ENCODE measurements at places on chromosomes 4 and X.

DNA sequence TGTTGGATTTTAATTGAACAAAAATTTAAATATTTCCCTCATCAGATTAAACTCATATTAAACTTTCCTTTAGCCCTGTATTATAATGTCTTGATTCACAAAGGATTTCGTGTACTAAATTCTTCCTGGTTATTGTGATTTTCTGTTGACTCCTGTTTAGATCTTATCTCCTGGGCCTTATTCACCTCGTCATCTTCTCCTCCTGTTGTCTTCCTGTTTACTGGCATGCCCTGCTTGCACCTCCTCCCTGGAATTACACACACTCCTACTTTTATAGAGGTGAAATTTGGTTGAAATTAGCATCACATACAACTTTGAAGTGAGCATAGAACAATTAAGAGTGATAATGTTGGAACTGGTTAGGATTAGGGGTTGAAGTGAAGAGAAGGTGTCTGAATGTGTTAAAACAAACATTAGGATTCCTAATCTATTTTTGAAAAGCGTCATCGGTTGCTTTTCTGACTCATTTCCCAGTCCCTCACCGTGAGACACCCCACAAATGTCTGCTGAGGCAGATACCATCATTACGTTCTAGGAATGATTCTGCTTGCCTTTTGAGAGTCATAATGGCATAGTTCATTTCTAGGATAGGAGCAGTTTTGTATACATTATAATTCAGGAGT is 32.5 kb downstream of the TLL1 start:
- DNase-seq, result no peak

DNA sequence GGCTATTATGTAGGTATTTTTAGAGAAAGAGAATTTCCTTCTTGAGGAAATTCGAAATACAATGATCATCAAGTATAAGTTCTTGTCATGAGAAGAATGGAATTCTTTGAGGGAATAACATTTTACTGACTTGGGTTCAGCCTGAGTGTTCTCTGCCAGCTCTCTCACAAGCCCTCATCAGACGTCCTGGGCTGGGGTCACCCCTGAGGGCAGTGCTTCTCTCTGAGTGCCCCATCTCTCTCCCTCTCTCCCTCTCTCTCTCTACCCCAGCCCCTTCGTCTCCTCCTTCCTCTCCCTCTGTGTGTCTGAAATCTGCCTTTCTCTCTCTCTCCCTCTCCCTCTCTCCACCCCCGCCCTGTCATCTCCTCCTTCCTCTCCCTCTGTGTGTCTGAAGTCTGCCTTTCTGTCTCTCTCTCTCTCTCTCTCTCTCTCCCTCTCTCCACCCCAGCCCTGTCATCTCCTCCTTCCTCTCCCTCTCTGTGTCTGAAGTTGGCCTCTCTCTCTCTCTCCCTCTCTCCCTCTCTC is 241.7 kb upstream of the PSAPL1 start:
- no peak for DNase-seq

DNA sequence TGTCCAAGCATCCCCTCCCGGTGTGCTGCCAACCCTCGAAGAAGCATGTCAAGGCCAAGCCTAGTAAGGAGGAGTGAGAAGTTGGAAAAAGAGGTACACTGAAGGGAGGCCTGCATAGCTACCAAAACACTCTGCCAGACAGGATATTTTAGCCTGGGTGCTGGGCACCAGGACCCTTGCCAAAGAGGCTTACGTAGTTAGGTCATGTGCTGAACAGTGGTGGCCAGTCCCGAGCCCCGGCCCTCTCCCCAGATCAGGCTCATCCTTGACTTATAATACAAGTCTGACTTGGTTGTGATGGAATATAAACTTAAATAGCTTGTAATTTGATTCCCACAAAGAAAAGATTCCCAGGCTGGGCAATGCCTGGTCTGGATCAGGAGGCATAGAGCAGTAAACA is 149.3 kb downstream of the ARHGEF9 start:
- DNase-seq, result no peak

DNA sequence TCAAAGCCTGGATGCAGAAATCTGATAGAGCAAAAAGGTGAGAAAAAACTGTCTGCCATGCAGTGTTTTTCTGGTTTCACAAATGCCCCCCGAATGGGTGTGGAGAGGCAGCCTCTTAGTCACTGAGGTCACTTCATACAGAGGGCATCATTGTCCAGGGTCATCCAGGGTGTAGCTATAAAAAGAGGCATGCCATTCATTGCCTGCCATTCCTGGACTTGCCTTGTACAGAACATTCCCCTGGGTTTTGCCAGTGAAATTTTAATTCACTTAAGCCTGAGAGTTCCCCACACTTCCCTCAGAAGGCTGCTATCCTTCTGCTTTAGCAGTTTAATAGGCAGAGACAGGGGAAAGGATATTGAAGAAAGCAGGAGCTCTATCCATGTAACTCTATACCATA is 230.3 kb downstream of the UNC5C start:
- no peak for DNase-seq

DNA sequence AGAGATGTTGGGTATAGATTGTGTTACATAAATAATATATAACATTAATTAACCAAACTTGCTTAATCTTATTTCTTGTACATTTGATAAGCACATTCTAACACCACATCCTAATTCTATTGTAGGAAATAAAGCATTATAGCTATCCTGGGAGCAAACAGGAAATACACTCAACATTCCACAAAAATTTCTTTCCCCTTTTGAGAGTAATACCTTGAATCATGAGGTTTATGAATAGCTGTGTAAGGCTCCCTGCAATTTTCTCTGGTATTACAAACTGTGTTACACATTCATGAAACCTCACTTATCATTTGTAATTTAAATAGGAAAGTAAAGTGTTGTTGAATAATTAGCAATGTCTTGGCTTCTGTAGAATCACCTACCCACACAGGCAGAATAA is 95.1 kb downstream of the TMEM47 start:
- no peak for DNase-seq

DNA sequence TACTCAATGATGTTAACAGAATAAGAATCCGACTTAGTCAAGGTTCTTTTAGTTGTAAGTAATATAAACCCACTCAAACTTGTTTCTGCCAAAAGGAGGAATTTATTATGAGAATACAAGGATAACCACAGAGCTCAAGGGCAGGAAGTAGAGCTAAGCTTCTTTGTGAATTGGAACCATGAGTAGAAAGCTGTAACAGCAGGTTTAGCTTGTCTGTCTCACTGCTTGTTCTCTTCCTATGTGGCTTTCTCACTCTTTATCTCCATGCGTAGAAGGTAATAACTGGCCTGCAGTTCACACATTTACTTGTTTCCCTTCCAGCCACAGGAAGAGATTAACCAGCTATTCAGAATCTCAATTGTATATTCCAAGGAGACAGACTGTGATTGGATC is 378.3 kb downstream of the PPP1R2C start:
- DNase-seq, result no peak

- no peak for DNase-seq
These were observed 909 bp downstream of the RTL5 start for GRCh38 chrX:72130762-72131250.

DNA sequence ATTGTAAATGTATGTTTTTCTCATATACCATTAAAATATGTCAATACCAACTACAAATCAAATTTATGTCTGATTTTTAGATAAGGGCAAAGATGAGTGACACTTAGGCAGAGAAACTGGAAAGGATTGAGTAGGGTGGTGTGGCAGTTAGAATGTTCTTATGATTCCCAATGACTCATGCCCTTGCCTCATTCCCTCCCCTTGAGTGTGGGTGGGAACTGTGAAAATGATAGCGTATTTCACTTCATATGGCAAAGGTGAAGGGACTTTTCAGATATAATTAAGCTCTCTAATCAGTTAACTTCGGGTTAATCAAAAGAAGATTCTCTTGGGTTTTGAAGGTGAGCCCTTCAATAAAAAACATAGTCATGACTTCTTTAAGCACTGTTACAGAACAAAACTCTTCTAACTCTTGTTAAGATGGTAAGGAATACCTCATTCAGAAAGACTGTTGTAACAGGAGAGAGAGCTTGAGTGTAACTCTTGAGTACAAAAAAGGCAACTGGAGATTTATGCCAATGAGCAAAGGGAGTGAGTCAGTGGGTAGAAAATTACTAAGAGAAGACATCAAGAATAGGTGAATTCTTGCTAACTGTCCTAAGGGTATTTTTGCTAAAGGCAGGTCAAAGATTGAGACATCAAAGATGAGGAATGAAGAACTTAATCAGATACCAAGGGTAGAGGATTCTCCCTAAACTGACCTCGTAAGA is 329.5 kb downstream of the KCTD8 start:
- no peak for DNase-seq

DNA sequence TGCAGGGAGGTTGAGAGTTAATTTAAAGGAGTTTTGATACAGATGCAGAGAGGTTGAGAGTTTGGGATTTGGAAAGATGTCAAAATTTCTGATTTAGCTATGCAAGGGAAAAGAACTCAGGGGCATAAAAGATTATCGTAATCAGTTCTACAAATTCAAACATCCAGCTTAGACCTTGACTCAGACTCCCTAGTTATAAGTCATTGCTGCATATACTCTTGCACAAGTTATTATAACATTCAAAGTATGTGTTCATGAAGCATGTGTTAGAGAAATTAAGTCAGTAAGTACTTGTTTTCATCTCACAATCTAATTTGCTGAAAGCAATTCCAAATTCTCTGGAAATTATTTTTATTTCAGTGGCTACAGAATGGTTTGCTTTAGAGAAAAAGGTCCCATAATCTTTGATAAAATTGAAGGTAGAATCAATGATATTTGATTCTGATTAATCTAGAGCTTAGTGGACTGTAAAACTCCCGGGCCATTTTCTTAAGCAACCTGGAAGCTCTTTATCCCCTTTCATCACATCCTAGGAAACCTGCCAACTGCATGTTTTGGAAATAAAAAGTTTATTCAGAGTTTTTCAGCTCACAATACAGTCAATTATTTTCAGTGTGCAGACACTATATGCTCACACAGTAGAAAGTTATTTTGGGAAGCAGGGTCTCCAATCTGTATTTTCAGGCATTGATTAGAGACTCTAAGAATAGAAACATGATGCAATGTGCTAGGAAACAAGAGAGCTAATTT is 132.9 kb upstream of the SPANXC start:
- DNase-seq, result no peak

- DNase-seq, result no peak
These were observed 158.1 kb downstream of the LHFPL1 start for GRCh38 chrX:112521676-112522075.

- DNase-seq, result no peak
These were observed 26.7 kb downstream of the CT45A3 start for GRCh38 chrX:135741192-135741715.

- DNase-seq, result no peak
These were observed 42.5 kb downstream of the BEX3 start for GRCh38 chrX:103418811-103419340.

- DNase-seq, result no peak
These were observed 67.3 kb downstream of the PDLIM5 start for GRCh38 chr4:94519019-94519418.

GRCh38 chr4:55733932-55734331 is 85.7 kb upstream of the EXOC1L start:
- no peak for DNase-seq

DNA sequence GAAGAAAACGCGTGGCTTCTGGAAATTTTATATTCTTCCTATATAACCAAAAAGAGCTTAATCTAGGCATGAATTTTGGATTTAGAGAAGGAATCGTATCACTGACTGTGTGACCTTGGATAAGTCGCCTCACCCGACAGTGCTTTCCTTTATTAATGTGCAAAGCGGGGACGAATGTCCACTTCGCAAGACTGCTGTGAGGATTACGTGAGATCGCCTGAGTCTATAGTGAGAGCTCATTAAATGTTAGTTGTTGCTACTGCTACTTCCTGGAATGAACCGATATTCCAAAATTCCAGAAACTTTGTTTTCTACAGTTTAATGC is 448 bp upstream of the TBC1D8B start:
- DNase-seq, result no peak

- no peak for DNase-seq
These were observed 76.5 kb downstream of the STIM2 start for GRCh38 chr4:26937139-26937538.

- DNase-seq, result no peak
These were observed 415 bp downstream of the SHISA3 start for GRCh38 chr4:42397635-42398170.

- DNase-seq, result no peak
These were observed 22.4 kb downstream of the SH3TC1 start for GRCh38 chr4:8221476-8221875.

GRCh38 chr4:110231869-110232268 is 33.5 kb upstream of the ELOVL6 start:
- no peak for DNase-seq
